Esophagus squamous epithelium (tissue), 5 donors: ENCODE measurements at places on chromosomes 16 and 17. TPM values are rescaled to one million over a fixed set of nuclear protein-coding genes. Genes with fewer than 3 reads are reported as not detected.

GRCh38 chr16:70258946-70259345 is 7.2 kb upstream of the EXOSC6 start:
- no peak for DNase-seq

The FNDC8 gene
- total RNA-seq = not detected

- DNase-seq = no peak
These were observed 11.0 kb upstream of the SEC14L1 start for GRCh38 chr17:77129568-77130301.

- DNase-seq = no peak
These were observed 157.5 kb downstream of the ANKFN1 start for GRCh38 chr17:56310782-56311181.

DNA sequence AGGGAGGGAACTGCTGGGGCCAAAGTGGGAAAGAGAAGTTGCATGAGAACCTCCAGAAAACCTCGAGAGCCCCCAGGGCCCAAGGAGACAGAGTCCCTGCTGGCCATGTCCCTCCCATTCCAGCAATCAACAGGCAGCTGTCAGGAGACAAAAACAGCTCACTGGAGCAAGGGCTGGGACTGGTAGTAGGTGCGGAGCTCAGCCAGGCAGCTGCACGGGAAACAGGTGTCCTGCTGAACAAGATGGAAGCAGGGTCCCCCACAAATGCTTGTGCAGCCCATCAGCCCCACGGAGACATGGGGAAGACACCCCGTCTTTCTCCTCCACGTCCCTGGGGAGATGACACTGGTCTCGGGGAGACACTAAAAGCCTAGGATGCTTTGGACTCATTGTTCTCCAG is 34.5 kb downstream of the SDK2 start:
- DNase-seq = no peak

GRCh38 chr16:23821875-23822688 is 13.7 kb upstream of the PRKCB start:
- DNase-seq = no peak

The KCNH6 gene
- total RNA-seq = not detected

DNA sequence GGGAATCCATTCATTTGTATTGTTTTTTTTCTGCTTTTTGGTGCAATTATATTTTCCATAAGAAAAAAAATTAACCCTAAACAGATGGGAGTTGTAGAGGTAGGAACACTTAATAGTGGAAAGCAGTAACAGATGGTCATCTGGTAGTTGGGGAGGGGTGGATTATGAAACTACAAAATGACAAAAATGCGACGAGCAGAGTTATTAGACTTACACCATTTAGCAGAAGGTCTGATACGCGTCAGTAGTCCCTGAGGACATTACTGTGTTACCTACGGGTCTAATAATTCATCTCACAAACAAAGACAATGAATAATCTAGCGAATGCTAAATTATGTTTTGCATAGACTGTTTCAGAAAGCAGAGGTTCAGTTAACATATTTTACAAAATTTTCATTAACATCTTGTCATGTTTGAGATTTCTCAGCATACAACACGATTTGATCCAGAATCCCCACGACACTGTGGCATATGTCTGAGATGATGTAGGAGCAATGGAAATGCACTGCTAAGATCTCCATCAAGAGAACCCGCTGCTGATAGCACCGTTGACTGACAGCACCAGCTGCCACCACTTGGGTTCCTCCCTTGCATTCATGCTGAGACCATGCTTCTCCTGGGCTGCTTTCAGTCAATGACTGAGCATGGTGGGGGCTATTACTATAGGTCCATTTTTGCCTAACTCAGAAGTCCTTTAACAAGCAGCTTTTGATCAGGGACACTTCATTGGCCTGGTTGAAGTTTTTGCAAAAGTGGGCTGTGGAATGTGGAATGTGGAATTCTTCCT is 182.2 kb upstream of the CPHXL start:
- no peak for DNase-seq

DNA sequence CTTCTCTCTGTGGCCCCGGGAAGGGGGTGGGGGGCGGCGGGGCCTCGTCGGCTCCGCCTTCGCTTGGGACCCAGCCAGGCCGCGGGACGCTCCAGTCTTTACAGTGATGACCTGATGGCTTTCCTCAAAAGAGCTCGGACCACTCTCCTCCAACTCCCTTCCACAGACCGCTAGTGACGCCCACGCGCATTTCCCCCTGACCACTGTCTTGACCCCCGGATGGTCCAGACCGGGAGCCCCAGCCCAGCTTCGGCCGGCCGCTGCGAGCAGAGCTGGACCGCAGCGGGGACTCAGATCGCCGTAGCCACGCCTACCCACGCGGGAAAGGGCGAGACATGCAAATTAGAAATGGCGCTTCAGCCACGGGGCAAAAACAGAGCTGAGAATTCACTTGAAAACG is 81.6 kb upstream of the RNU2-1 start:
- no peak for DNase-seq

GRCh38 chr17:43030137-43030767 is 5.2 kb downstream of the RND2 start:
- DNase-seq = no peak

DNA sequence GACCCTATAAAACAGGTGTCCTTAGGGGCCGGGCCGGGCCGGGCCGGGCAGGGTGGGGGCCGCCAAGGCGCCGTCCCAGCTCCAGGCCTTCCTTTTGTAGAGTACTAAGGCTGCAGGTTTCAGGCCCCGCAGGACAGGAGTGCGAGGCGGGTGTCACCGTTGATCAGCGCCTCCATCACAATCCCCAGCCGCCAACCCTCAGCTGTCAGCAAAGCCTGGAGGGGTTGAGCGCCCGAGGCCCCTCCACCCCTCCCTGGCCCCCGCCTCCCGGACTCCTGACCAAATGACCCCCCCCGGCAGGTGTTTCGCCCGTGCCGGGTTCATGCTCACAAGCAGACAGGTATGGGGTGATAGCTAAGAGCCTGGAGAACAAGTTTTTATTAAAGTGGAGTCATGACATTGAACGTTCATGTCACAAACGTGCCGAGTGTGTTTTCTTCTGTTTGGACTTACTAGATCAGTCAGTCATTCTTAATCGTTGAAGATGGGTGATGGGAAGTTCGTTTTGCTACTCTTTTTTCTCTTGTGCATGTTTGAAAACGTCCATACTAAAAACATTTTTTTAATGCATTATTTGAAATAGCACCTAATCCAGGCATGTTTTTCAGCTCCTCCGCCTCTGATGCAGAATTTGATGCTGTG is 534 bp downstream of the ARL2BP start:
- DNase-seq = no peak

The GJC1 gene
- total RNA-seq = 1.3 TPM

The VWA3A gene
- total RNA-seq = not detected

DNA sequence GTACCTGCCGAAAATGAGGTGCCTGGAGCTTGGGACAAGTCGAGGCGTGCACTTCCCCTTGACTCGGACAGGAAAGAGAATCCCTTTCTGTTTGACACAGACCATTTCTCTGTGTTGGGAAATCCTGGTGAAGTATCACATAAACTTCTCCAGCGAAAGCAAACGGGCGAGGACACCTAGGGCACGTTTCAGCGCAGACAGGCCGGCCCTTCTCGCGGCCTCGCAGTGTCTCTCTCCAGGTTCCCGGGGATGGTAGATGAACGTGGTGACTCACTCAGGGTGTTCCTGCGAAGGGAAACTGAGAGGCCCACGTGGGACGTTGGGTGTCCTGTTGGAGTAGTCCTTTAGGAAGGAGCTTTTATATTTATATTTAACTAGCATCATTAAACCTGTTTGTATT is 36.3 kb upstream of the ZNF750 start:
- no peak for DNase-seq

The CA7 gene
- not detected for total RNA-seq

- no peak for DNase-seq
These were observed 78.7 kb downstream of the ZDHHC7 start for GRCh38 chr16:84932681-84933080.

DNA sequence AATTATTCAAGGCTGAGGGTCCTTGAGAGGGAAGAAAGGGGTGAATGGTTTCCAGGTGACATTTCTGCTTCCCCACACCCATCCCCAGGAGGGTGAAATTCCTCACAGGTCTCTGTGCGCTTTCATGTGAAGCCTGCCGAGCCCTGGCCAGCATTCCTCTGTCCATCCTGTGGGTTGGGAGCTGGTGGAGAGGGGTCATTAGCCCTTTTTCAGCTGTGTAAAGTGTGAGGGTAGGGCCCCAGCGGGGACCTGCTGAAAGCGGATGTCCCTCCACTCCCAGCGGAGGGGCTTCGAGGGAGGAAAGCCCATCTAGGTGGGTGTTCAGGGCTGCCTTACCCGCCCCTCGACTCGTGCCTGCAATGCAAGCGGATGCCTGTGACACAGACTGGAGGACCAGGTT is 53.3 kb upstream of the DLX4 start:
- DNase-seq = no peak

DNA sequence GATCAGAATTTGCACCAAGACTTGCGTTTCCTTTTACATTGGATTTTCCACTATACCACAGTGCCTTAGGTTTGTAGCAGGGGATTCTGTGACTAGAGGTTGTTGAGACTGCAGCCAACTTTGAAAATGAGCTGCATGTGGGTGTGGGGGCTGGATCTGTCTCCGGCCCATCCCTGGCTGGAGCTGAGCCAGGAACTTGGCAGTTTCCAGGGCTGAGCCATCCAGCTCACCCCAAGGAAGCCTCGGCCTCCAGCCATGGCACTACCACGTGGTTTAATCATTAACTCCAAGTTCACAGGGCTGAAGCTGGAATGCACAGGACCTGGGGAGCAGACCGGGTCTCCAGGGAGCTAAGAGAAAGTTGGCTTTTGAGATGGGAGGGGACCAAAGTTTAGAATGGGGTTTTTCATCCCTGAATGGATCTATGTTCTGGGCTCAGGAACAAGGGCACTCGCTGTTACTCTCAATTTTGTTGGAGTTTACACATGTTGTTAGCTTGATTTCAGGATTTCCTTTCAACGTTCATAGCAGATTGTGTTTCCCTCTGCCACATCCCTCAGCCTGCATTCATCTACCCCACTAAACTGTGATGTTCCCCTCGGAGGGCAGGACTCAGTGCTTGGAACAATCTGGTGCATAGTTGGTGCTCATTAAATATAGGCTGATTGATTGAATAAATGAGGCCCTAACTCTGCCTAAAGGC is 42.3 kb upstream of the HNF1B start:
- DNase-seq = no peak

DNA sequence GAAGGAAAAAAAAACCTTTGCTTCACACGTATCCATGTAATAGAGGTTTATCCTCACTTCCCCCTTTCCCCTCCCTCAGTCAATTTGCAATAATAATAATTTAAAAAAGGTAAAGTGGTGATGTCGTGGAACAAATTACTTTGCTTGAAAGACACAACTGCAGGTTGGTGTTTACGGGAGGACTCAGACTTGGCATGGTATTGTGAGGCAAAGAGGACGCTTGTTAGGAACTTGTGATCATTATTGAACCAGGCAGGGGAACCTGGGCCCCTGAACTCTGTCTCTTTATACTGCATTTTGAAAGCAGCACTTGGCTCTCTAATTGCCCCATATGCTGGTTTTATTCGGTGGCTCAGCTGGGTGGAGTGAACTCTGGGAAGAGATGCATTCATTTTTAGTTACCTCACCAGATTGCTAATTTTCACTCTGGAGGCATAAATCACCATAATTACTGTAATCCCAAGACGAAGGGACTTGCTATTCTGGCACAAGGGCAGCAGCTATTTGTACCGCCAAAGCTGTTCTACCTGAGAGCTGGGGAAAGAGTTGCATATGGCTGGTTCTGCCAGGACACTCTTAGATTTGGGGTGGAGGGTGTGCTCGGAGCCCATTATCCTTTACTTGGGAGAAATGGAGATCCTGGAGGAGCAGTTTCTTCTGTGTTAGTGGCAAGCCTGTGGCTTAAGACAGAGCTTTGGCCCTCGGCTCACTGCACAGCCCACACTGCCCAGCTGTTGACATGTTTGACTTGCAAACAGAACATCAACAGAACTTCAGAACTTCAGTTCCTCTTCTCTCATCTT is 5.7 kb upstream of the DHX8 start:
- no peak for DNase-seq

- no peak for DNase-seq
These were observed 13.5 kb downstream of the CEP295NL start for GRCh38 chr17:78889531-78889930.

DNA sequence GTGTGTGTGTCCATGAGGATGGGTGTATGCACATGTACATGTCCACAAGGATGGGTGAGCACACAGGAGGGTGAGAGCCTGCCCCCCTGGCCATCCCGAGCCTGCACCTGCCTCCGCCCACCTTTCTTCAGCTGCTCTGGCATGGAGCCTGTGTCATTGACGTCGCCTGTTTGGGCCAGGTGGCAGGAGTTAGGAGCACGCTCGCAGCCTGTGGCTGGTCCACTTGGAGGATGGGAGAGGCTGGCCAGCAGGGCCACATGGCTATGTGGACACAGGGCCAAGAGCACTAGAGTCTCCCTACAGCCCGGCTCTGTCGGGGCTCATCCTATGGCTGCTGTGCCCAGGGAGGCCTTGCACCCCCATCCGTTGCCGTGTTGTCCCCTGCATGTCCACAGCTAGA is 21.4 kb downstream of the BAHCC1 start:
- no peak for DNase-seq

- no peak for DNase-seq
These were observed 39.9 kb downstream of the UBE2G1 start for GRCh38 chr17:4326608-4327007.

DNA sequence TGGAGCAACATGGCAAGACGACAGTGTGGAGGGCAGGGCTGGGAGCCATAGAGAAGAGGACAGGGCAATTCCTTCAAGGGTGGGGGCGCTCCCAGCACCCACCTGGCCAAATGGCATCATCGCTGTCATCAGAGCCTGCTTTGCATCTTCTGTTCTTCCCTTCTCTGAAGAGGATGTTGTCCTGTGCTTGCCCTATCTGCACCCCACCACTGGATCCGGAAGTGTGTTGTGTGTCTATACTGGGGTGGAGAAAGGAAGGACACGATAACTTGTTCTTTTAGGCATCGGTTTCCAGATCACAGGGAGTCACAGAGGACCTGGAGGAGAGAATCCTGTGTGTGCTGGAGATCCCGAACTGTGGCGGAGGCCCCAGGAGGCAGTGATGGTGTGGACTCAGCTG is 25.7 kb upstream of the ANKRD40CL start:
- no peak for DNase-seq

- no peak for DNase-seq
These were observed 95.5 kb downstream of the ZFHX3 start for GRCh38 chr16:72952404-72952803.

GRCh38 chr17:39706921-39707337 is 7.1 kb downstream of the ERBB2 start:
- no peak for DNase-seq

GRCh38 chr17:14037453-14037852 is 31.9 kb upstream of the COX10 start:
- DNase-seq = no peak

DNA sequence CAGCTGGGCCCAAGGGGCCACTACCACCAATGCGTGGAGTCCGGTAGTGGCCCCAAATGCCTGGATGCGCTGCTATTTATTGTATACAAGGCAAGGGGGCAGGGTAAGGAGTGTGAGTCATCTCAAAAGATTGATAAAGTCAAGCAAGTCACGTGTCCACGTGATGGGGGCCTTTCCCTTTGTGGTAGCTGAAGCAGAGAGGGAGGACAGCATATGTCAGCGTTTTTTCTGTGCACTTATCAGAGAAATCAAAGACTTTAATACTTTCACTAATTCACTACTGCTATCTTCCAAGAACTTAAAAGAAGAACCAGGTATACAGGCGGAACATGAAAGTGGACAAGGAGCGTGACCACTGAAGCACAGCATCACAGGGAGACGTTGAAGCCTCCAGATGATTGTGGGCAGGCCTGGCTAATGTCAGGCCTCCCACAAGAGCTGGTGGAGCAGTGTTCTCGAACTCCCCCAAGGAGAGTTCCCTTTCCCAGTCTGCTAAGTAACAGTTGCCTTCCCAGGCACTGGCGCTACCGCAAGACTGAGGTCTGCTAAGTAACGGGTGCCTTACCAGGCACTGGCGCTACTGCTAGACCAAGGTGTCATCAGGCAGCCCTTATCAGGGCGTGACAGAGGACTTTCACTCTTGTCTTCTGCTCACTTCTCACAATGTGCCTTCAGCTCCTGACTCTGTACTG is 10.8 kb upstream of the ASB16 start:
- DNase-seq = no peak
